Right renal pelvis (tissue), 4 donors: ENCODE measurements at places on chromosomes 16 and 17. TPM values are rescaled to one million over a fixed set of nuclear protein-coding genes. Genes with fewer than 3 reads are reported as not detected.

- DNase-seq, result no peak
Measured at GRCh38 chr16:76461836-76462235, 184.6 kb downstream of the CNTNAP4 start.

- no peak for DNase-seq
Measured at GRCh38 chr17:79777120-79777893, 641 bp upstream of the CBX2 start.

SLC5A2 gene
- 34.2 TPM for polyA plus RNA-seq

GRCh38 chr17:50631195-50631907 lies 3.3 kb upstream of the ABCC3 start:
- no peak for DNase-seq

DNA sequence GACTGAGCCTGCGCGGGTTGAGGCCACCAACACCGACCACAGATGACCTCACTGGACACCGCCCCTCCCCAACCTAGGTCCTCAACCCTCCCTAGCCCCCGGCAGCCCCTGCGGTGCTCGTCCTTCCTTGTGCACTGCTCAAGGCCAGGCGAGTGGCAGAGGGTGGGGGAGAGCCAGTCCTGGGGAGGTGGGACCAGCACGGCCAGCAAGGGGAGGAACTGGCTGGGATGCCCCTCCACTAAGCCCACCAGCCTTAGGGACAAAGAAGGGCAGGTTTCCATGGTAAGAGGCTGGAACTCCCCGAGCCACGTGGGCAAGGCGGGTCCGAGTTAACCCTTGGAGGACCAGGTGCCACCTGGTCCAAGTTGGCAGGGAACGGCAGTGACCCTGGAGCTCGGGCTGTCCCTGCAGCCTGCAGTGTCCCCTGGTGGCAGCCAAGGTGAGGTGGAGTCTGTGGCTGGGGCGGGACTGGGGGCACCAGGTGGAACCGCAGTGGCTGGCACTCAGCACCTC lies 9.2 kb downstream of the FSCN2 start:
- no peak for DNase-seq

DNA sequence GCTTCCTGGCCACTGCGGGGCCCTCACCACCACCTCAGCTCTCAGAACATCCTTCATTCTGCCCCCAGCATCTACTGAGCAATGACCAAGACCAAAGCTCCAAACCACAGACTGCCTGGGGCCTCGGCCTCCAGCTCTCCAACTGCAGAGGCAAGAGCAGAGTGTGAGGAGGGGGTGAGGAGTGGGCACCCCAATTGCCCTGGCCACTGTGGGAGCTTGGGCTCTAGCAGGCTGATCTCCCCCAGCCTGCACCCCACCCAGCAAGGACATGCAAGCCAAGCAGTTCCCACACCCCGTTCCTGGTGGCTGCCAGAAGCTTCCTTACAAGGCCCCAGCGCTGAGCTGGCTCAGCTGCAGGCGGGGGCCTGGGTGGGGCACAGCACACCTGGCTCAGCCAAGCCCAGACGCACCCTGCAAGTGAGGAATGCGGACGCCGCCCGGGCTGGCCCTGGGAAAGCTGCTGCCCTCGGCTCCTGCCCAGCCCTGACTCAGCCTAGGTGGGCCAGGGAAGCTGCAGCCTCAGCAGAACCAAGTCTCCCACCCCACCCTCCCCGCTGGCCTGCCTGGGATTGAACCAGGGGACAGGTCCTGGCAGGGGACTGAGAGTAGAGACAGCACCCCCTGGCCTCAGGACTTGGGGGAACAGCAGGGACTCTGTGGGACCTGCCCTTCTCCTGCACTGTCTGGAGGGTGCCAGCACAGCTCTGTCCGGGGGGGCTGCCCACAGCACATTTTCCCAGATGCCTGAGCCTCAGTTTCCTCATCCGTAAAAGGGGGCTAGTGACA lies 29.7 kb upstream of the KRT17 start:
- DNase-seq, result no peak

DNA sequence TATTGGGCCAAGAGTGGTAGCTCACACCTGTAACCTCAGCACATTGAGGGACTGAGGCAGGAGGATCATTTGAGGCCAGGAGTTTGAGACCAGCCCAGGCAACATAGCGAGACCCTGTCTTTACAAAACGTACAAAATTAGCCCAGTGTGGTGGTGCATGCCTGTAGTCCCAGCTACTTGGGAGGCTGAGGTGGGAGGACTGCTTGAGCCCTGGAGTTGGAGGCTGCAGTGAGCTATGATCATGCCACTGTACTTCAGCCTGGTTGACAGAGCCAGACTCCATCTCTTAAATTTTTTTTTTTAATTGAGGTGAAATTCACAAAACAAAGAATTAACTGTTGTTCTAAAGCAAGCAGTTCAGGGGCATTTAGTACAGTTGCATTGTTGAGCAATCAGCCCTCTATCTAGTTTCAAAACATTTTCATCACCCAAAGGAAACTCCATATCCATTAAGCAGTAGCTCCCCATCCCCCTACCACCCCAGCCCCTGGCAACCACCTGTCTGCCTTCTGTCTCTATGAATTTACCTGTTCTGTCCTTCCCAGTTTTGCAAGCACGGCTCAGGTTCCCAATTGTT lies 15.6 kb downstream of the SNX29 start:
- no peak for DNase-seq

DBNDD1 gene
- polyA plus RNA-seq, result 11.4 TPM

KRT27 gene
- not detected for polyA plus RNA-seq
